ENCODE measurements at places on chromosomes 4 and X.

GRCh38 chr4:74402692-74403456 is 37.9 kb downstream of the EREG start:
- no peak for DNase-seq

- DNase-seq, result no peak
These were observed 43.7 kb upstream of the PUDP start for GRCh38 chrX:7191681-7192110.

GRCh38 chr4:153131596-153131995 is 72.6 kb upstream of the TRIM2 start:
- DNase-seq, result no peak

DNA sequence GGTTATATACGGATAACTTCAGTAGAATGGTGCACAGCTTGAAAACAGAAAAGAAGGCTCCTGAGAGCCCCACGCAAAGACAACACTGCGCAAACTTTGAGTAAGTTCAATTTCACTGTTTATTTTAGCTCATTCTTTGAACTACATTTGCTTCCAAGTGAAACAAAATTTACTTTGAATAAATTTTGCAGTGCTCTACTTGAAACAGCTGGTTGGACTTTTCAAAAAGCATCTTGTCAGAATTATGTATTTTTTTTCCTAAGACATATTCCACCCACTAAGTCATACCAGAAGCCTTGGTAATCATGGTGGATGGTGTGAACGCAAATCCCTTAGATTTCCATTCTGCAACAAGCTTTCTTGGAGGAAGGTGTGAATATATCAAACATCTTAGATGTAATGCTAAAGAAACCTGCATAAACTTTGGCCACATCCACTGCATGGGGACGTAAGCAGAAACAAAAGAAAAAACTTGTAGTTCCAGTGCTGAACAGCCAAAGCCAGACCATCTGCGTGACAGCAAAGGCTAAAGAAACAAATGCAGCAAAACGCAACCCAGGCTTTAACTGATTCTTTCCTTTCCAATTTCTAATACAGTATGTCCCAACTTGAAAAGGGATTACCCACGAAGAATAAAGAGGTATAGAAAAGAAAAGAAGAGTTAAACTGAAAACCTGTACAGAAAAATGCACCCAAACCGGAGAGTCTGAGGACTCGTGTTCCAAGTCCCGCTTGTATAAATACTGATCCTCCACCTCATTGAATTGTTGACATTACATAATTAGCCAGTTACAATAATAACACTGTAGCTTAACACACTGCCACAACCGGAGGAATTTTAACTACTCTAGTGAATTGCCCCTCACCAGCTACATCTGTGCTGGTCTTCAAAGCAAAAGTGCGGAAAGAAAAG is 90.9 kb downstream of the SH3RF1 start:
- no peak for DNase-seq

DNA sequence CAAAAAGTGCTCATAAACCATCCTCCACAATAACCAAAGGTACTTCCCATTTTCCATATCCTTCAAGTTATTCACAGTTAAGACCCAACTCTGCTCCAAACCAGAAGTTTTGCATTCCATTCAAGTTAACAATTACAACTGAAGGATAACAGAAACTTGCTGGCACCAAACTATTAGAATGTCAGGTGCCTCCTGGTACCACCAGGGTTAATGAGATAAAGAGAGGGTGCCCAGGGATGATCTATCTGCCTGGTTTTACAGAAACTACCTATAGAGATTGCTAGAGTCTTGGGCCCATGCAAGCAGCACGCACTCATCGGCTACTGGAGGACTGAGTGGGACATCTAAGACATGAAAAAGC is 114.6 kb downstream of the RBM47 start:
- no peak for DNase-seq

GRCh38 chr4:185305979-185306442 is 89.7 kb downstream of the LRP2BP start:
- DNase-seq, result no peak

DNA sequence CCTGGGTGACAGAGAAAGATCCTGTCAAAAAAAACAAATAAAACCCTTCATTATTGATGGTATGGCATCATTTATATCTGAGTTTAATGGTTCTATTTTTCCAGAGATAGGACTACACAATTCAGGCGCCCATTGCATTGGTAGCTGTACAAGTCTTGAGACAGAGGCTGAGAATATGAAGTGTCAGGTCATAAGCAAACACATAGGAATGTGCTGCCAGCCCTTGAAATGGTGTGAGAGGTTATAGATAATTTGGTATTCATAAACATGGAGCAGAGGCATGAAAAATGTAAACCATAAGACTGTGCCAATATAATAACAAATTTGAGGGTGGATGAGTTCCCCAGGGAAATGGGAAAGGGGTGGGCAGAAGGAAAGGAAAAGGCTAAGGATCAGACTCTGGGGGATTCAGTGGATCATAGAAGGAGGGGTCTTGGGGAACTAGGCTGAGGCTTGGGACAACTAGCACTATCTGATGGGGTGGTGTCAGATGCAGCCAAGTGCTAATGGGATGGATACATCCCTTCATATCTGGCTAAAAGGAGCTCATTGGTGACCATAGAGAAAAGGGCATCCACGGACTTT is 50.8 kb downstream of the MAOA start:
- no peak for DNase-seq

DNA sequence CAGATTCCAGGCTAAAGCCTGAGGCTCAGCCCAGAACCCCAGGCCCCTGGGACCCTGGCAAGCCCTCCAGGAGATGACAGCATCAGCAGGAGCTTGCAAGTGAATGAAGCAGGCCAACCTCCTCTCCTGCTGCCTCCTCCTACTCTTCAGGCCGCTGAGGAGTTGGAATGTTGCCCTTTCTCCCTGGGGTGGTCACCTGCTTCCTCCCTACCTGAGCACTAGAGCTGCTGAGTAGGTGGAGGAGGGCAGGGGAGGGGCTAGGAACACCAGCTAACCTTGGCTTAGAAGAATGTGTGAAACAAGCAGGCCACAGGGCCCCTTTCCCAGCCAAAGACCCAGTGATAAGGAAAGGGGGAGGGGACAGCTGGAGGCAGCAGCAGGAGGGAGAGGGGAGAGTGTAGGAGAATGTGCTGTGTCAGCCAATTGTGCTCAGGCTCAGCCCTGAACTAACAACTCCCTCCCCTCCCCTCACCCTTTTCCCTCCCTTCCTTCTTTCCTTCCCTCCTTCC is 58.0 kb downstream of the PJA1 start:
- DNase-seq, result no peak

- no peak for DNase-seq
These were observed 449.1 kb downstream of the FAM133A start for GRCh38 chrX:94123062-94123461.

- DNase-seq, result no peak
These were observed 26.3 kb downstream of the RTL5 start for GRCh38 chrX:72105436-72105835.

GRCh38 chrX:57177070-57177469 is 39.9 kb upstream of the SPIN2A start:
- DNase-seq, result no peak

GRCh38 chrX:13936521-13937225 is 93.0 kb downstream of the GEMIN8 start:
- no peak for DNase-seq

GRCh38 chr4:99209671-99210070 is 9.4 kb downstream of the ADH6 start:
- no peak for DNase-seq

- DNase-seq, result no peak
These were observed 70.7 kb upstream of the SLC4A4 start for GRCh38 chr4:71268166-71268565.

DNA sequence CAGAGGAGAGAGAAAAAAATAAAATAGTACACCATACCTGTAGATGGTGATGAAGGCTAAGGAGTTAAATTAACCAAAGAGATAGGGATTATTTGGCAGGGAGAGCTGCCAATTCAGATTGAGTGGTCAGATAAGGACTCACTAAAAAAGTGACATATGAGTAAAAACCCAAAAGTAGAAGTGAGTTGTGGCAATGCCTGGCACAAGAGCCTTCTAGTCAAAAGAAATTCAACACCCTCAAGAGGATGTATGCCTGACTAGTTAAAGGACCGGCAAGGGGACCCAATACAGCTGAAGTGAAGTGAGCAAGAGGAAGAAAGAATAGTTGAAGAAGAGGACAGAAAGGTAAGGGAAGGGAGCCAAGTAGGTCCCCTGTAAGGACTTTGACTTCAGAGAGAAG is 34.9 kb downstream of the ELF2 start:
- DNase-seq, result no peak

DNA sequence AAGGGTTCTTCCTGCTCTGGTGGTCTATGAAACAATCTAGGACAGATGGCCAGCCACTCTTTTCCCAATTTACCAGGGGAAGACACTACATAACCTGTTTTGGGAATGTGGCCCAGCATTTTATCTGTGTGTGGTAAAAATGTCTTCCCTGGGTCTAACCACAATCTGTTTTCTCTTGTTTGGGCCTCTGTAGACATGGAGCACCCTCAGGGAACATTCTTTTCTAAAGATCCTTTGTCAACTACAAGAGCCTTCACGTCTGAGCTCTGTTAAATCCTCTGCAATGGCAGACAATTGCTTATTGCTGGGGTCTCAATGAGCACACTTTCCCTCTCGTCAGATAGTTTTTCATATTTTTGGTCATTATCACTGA is 35.5 kb downstream of the PLAC1 start:
- DNase-seq, result no peak

DNA sequence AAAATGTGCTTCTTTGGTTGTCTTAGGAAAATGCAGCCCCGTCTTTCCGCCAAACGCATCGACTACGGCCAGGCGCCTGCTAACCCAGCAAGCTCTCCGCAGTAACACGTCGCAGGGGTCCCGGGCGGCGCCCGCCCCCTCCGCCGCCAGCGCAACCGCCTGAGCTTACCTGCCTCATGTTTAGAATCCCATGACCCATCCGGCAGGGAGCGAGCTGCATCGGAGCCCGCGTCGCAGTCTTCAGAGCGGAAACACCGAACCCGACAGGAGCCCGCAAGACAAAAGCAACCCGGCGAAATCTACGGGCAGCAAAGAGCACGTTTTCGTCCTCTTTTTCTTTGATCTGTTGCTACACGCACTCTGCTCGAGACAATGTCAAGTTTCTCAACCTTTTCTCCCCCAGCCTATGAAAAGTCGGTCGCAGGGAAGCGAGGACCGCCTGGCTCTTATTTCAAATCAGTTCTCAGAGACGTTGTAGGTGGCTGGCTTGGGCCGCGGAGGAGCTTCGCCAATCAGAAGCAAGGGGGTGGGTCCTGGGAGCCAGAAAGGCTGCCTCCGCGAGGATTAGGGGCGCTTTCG is at the start of gene MID1:
MID1 (minus strand) TSS at position 465 of the 579 bp plus-strand sequence. CDS start 53,038 bp downstream, outside the sequence.
- no peak for DNase-seq

GRCh38 chrX:53695946-53696549 is 9.5 kb upstream of the HUWE1 start:
- no peak for DNase-seq

- no peak for DNase-seq
These were observed 257.0 kb upstream of the AGTR2 start for GRCh38 chrX:115913575-115913974.

- DNase-seq, result no peak
These were observed 32.9 kb upstream of the DCX start for GRCh38 chrX:111444881-111445280.

GRCh38 chrX:106391284-106391911 is 220.4 kb upstream of the RADX start:
- DNase-seq, result no peak

GRCh38 chrX:1902901-1903235 is 288.0 kb downstream of the ASMT start:
- no peak for DNase-seq

DNA sequence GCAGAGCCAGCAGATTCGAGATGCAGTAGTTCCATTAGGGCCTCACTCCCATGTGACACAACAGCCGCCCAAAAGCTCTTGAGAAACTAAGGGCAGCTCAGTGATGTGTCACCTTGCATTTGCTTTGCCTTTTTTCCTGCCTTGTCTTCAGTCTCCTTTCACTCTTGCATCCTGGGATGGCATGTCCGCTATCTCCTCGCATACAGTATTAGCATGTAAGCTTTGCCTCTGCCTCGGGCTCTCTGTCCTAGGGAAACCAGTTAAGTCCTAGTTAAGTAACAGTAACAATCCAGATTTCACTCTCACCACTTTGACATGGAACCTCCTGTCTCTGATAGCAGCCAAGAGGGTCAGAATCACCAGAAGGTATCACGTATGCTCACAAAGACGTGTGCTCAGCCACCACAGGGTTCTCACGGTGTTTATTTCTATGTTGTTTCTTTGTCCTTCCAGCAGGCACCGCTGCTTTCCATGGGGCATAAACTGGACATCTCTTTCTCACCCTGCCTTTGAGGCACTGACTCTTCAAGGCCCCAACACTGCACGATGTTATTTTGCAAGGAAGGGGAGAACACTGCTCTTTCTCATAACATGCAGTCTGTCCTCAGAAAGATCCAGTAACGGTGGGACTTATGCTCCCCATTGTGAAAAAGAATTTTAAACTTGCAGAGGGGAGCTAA is 26.7 kb upstream of the SORBS2 start:
- DNase-seq, result no peak

DNA sequence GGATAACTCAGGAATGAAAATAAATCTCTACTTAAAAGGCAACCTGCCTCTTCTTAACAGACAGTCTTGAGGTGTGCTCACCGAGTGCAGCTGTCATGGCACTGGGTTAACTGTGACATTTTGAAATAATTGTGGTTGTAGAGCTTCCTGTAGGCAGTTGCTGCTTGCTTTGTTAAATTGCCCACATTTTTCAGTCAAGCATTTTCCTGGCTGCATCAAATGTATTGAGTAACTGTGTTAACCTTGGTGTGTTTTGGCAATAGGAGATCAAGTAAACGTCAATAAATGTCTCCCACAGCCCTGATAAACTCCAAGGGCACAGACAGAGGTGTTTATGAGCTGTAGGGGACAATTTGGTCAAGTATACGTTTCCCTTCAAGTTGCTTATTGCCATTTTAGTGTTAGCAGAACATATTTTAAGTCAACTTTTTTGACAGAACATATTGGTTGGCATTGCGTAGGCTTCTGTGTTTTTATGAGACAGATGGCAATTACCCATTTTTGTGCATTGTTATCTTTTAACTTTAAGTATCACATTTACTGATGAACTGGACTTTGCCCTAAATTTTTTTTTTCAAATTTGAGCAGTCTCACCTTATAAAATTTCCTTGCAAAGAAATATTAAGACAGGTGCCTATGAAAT is 527.4 kb downstream of the C4orf33 start:
- DNase-seq, result no peak

GRCh38 chr4:47484168-47484567 is 907 bp upstream of the ATP10D start:
- no peak for DNase-seq

All from activated T-cell treated with anti-CD3 and anti-CD28 coated beads for 1 hour (primary cell).